ENCODE measurements at places on chromosomes 5 and 9. TPM values are rescaled to one million over a fixed set of nuclear protein-coding genes. Genes with fewer than 3 reads are reported as not detected.

PPP3R2 gene
- not detected for total RNA-seq

ANKRD55 gene
- 0.41 TPM for total RNA-seq

ORM2 gene
- total RNA-seq, result 3.1 TPM

- no peaks in the 10 kb centered on the region for H3K27me3 ChIP-seq
- DNase-seq, result no peak
- no peak overlapping the region for H3K27ac ChIP-seq
- no peaks in the 10 kb centered on the region for H3K36me3 ChIP-seq
- no peak overlapping the region for H3K4me3 ChIP-seq
These were observed 122.1 kb downstream of the YIPF5 start for GRCh38 chr5:144048259-144048856.

DNA sequence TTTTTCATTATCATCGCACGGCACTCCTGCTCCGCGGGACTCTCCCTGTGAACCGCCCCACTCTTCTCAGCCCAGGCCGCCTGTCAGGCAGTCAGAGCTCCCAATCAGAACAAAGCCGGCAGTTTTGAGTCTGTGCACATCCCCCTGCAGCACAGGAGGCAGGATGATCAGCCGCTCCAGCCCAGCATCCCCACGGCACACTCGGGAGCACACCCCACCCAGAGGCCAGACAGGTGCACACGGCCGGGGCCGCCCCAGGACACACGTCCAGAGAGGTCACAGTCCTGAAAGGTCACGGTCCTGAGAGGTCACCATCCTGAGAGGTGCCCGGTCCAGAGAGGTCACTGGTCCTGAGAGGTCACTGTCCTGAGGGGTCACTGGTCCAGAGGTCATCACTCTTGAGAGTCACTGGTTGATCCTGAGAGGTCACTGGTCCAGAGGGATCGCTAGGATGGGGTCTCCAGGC, 8.4 kb downstream of the TPPP start:
- H3K27me3 ChIP-seq, result no peaks in the 10 kb centered on the region
- no peaks in the 10 kb centered on the region for H3K36me3 ChIP-seq
- no peak for DNase-seq
- no peak overlapping the region for H3K4me3 ChIP-seq
- H3K27ac ChIP-seq, result no peak overlapping the region

DNA sequence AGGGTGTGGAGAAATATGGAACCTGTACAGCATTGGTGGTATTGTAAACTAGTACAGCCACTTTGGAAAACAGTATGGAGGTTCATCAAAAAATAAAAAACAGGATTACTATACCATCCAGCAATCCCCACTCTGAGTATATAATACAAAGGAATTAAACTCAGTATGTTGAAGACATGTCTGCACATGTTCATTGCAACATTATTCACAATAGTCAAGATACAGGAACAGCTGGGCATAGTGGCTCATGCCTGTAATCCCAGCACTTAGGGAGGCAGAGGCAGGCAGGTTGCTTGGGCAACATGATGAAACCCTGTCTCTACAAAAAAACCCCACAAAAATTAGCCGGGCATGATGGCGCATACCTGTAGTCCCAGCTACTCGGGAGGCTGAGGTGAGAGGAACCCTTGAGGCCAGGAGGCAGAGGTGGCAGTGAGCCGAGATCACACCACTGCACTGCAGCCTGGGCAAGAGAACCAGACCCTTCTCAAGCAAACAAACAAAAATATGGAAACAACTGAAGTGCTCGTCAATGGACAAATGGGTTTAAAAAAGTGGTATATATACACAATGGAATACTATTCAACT, 63.6 kb downstream of the TMEM174 start:
- H3K4me1 ChIP-seq, result peaks cover 24% of the 10 kb centered on the region
- no peak overlapping the region for H3K27ac ChIP-seq
- DNase-seq, result no peak
- peaks cover 60% of the 10 kb centered on the region for H3K27me3 ChIP-seq
